Tongue (tissue), 3 donors: ENCODE measurements at places on chromosomes 7 and 10.
A peak's percentile ranks its signal among the peaks of the same experiment; 100 is the strongest.

GRCh38 chr7:132817949-132818348 is 241.7 kb upstream of the PLXNA4 start:
- no peak for DNase-seq

GRCh38 chr10:118407026-118407425 is 64.9 kb upstream of the FAM204A start:
- DNase-seq: no peak

DNA sequence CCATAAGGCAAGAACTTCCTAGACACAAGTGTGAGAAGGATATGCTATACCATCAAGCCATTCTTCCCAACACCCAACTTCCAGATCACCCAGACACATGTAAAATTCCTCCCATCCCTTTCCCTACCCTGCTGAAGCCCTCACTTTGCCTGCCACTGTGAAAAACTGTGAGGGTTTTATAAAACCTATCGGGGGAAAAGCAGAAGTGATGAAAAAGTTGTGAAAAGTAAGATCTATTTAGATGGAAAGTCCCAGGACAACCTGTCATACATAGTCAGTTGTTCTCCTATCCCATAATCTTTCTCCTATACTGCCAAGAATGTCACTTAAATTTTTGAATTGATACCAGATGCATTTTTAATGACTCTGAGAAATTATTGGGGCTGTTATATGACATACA is 39.0 kb upstream of the PPP3CB start:
- no peak for DNase-seq

DNA sequence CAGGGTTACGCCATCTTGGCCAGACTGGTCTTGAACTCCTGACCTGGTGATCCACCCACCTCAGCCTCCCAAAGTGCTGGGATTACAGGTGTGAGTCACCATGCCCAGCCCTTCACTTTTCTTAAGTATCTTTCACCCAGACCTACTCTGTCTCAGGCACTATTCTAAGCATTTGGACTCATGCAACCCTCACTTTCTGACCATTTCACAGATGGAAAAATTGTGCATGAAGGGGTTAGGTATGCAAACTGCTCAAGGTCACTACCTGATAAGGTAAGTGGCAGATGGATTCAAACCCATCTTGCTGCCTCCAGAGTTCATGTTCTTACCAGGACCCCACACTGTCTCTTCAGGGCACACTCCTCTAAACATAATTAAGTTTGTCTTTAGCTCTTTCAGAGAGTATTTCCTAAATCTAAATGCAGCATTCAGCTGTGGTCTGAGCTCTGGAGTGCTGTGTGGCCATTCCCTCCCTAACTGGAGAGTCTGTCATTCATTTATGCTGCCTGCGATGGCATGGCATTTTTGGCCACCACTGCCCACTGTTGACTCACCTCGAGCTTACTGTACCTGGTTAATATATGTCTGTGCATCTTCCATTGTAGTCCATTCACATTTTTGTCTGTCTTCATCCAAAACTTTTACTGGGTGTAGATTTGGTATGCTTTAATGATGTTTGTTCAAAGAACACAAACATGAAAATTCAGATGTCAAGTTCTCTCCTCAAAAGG is 88.4 kb downstream of the CCDC71L start:
- no peak for DNase-seq

DNA sequence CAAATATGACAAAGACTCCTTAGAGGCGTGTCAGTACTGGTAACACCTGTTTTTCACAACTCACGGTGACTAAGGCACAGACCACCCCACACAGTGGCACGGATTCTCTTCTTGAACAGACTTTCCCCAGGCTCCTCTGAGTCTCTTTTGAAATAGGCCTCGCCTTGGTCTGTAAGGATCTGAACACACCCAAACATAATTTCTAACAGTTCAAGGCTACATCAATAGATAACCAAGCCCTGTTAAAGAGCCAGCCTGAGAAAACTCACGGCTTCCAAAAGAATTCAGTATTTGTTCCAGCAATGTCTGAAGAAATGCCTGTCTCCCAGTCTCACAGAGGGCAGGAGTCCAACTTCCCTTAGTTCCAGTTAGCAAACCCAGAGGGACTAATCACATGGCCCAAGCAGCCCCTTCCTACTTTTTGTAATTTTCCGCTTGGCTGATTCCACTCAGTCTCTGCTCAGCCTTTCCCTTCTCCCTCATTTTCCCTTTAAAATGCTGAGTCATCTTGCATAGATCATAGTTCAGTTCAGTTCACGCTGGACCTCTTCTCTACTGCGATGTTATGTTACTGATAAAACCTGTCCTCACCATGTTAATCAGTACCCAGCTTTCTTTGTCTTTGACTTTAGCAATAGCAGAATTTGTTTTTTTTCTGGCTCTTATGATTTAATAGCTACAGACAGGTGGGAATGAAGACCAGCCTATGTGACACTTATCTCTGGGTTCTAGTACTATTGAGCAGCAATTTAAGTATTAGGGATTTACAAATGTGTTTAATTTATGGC is 22.6 kb upstream of the AKR1C3 start:
- peak; percentile 76 for DNase-seq

- DNase-seq: no peak
Observed at GRCh38 chr7:157255201-157255606, 81.6 kb upstream of the DNAJB6 start.

- DNase-seq: peak; percentile 80
Observed at GRCh38 chr7:96075510-96076349, 246.2 kb downstream of the SLC25A13 start.
